H54 (cell line): ENCODE measurements at places on chromosomes 2 and 18.
A peak's percentile ranks its signal among the peaks of the same experiment; 100 is the strongest.

DNA sequence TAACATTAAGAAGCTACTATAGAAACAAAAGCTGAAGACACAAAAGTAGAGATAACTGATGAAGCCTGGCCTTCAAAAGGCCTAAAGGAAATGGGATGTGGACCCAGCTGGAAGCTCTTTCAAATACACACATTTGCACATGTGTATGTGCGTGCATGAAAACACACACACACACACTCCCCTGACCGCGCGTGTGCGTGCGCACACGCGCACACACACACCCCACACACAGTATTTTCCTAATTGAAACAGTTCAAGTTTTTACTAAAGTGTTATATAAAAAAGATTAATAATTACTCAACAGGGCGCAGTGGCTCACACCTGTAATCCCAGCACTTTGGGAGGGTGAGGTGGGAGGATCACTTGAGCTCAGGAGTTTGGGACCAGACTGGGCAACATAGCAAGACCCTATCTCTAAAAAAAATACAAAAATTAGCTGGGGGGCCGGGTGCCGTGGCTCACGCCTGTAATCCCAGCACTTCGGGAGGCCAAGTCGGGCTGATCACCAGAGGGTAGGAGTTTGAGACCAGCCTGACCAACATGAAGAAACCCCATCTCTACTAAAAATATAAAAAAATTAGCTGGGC, 111.5 kb downstream of the PLEKHM3 start:
- no peak for DNase-seq

DNA sequence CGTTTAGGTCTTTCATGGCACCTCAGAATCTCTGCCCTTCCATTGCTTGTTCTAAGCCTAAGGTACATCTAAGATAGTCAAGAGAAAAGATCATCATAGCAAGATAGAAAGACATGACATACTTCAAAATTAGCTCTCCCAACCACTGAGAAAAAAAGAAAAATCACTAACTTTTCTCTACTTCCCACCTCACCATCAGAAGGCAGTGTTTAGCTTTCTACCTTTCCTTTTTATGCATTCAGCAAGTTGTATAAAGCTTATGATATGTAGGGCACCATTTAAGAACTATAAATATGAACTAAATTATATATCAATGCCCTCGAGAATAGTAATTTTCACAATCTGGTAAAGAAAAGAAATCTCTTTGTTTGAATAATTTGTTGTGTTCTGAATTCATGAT, 331.8 kb upstream of the VWC2L start:
- no peak for DNase-seq

- no peak for DNase-seq
Measured at GRCh38 chr2:141455877-141456276, 674.9 kb downstream of the LRP1B start.

GRCh38 chr2:38076152-38076709, 280 bp upstream of the CYP1B1 start:
- peak; percentile 77 for DNase-seq

GRCh38 chr2:11811036-11811654, 64.7 kb downstream of the LPIN1 start:
- DNase-seq: no peak

- no peak for DNase-seq
Measured at GRCh38 chr2:111054791-111055691, 65.7 kb upstream of the BCL2L11 start.

DNA sequence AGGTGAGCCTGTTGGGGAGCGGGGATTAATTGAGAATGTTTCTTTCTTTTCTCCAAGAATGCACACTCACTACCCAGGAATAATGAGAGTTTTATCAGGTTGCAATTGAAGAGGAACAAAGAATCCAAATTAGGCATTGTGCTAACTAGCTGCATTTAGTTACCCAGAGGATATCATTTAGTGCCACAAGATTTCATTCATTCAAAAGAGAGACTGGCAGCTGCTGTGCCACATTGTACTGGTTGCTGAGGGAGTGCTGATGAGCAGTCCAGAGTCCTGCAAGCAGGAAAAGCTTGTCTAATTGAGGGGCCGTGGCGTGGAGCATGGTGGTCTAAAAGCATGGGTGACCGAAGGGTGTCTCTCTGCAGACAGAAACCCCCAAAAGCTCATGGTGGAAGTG, 97.6 kb downstream of the CTAGE1 start:
- DNase-seq: no peak

- no peak for DNase-seq
Measured at GRCh38 chr18:48855422-48856377, 95.1 kb downstream of the SMAD7 start.

- DNase-seq: no peak
Measured at GRCh38 chr18:68449292-68449691, 265.6 kb downstream of the TMX3 start.

- DNase-seq: no peak
Measured at GRCh38 chr18:53382870-53383269, 841.6 kb downstream of the MBD2 start.

DNA sequence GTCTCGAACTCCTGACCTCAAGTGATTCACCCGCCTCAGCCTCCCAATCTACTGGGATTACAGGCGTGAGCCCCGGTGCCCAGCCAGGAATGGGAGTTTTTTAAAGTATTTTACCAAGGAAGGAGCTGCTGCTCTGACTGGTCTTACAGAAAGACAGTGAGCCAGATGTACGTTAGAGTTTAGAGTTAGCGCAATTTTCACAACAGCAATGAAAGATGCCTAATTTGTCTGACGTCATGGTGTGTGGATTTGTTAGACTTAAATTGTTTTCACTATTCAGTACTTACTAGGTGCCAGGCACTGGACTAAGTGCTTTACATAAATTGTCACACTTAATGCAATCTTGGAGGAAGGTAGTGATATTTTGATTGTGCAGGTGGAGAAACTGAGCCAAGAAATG, 12.4 kb upstream of the RPL37A start:
- no peak for DNase-seq

DNA sequence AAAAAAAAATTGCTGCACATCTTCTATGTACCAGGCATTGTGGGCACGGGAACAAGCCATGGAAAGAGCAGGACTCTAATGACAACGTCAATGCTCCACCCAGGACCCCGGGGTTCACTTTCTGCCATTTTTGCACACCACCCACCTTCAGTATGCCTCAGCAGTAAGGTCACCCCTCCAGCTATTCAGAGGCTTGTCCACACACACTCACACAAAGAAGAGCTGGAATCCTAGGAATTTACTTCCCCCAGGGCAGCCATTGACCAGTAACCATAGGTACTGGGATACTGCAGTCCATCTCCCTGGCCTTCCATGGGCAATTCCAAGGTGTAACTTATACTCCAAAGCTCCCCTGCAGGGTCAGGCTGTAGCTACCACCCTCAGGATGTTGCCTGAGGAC, 170.8 kb downstream of the SUCLG1 start:
- DNase-seq: no peak

GRCh38 chr18:71743634-71744033, 800.5 kb downstream of the CBLN2 start:
- no peak for DNase-seq

GRCh38 chr2:68908392-68908970, 37.3 kb upstream of the BMP10 start:
- peak; percentile 57 for DNase-seq
